Stimulated activated CD8-positive, alpha-beta memory T cell treated with anti-CD3 and anti-CD28 coated beads, Interleukin-7, amount 100 ng/mL, for 1 hour (primary cell): ENCODE measurements at places on chromosomes 7 and 10.

DNA sequence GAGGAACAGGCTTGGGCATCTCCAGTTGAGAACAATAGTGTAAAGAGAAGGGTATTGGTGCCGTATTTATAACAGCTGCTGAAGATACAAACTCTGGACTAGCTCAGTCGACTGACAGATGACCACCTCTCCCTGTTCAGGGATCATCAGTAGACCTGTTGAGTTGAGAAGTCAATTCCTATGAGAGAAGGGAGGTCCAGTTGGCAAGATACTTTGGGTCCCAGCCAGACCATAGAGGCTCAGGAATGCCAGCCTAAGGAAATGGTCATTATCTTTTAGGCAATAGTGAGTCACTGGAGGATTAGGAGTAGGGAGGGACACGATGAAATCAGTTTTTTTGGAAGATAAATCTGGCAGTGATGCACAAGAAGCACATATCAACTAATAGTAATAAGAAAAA lies 202.9 kb downstream of the TRIL start:
- no peak for DNase-seq

- no peak for DNase-seq
These were observed 351.1 kb upstream of the ETV1 start for GRCh38 chr7:14340393-14341074.

DNA sequence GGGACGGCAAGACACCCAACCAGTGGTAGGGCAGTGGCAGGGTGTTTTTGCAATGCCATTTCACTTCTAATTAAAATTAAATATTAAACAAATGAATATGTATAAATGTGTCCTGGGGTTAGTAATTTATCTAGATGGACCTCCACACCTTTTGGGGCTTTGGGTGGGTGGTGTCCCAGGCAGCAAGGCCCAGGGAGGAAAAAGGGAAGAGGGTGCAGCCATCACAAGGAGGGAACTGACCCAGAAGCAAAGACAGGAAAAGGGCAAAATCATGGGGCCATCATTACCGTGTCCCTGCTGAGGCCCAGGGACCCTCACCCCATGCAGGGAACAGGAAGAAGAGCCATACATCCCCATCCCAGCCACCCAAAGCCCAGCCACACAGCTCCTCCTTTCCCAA lies 204.6 kb downstream of the GRID1 start:
- DNase-seq = no peak

- no peak for DNase-seq
These were observed 117.1 kb downstream of the FGFR2 start for GRCh38 chr10:121481180-121481579.

- DNase-seq = peak; percentile 41
These were observed 692 bp downstream of the CARD11 start for GRCh38 chr7:3042861-3043489.

DNA sequence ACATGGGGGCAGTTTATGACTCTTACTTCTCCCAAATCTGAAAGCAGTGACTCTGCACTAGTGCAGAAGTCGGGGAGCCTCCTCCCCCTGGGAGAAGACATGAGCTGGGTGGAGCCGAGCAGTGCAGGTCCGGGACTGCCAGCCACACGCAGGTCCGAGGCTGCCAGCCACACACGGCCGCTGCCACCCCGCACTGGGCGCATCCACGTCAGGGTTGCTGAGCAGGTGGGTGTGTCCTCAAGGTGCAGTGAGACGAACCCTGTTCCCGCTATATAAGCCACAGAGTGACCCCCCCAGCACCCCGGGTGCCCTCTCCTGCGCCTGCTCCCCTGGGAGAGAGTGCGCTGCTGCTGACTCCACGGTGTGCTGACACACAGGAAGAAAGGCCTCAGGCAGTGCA lies 430.2 kb downstream of the PTPRN2 start:
- DNase-seq = no peak

- DNase-seq = no peak
These were observed 163.5 kb upstream of the ZMIZ1 start for GRCh38 chr10:78905015-78905956.

DNA sequence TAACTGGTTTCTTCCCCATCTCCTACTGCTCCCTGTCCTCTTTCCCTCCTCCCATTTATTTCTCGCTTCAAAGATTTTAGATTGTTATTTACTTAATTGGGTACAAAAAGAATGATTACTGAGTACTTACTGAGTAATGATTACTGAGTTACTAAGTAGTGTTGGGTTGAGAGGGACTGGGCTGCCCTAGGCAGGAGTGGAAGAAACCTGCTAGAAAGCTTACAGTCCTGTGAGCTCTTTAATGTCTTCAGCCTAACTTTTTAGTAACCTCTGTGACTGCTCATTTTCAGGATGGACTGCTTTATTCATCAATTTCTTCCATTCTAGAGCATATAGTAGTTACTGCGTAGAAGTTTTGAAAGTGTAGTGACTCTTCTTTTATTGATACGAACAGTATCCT lies 7.6 kb downstream of the PHF14 start:
- no peak for DNase-seq

DNA sequence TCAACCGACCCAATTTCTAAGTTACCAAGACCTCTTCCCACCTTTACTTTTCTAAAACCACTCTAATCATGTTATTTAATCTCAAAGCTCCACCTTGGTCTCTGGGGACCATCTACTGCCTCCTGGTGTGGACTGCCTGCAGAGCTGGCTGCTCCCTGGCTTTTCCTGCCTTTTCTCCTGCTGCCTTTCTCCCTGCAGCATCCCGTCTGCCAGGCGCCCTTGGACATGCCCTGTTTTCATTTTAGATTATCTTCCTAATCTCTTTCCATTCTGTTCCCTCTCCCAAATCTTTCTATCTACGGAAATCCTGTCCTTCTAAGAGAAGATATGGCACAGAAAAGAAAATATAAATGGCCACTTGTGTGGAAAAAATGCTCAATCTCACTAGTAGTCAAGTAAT lies 23.1 kb downstream of the TCAF1 start:
- no peak for DNase-seq

DNA sequence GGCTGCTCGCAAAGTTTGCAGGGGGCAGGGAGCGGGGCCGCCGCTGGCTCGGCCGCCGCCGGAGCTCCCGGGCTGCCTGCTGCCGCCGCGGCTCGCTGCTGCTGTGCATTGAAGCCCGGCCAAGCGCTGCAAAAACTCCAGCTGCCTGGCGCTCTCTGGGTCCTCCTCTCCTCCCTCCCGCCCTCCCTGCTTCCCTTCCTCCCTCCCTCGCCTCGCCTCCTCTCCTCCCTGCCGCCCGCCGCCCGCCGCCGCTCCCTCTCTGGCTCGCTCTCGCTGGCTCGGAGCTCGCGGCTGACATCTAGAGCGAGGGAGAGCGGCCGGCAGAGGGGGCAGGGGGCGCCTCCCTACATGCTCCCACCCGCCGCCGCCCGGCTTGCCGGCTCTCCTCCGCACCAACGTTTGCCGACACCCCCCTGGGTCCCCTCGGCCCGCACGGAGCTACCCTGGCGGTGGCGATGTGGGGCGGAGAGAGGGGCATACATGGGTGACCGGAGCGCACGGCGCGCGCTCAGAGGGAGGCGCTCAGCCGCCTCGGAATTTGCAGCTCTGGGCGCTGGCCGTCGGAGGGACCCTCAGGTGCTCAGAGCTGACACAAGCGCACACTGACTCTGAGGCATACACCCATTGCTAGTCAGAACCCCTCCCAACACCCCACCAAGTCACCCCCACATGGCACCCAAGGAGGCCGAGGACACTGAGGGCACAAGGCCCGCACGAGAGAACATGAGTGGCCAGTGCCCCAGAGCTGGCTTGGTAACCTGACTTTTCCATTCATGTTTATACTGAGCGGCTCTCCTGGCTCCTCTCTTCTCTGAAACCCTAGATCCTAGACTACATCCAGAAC lies 1.2 kb upstream of the PLXNA4 start:
- DNase-seq = no peak

GRCh38 chr10:23610626-23611307 lies 171.9 kb downstream of the OTUD1 start:
- DNase-seq = no peak

DNA sequence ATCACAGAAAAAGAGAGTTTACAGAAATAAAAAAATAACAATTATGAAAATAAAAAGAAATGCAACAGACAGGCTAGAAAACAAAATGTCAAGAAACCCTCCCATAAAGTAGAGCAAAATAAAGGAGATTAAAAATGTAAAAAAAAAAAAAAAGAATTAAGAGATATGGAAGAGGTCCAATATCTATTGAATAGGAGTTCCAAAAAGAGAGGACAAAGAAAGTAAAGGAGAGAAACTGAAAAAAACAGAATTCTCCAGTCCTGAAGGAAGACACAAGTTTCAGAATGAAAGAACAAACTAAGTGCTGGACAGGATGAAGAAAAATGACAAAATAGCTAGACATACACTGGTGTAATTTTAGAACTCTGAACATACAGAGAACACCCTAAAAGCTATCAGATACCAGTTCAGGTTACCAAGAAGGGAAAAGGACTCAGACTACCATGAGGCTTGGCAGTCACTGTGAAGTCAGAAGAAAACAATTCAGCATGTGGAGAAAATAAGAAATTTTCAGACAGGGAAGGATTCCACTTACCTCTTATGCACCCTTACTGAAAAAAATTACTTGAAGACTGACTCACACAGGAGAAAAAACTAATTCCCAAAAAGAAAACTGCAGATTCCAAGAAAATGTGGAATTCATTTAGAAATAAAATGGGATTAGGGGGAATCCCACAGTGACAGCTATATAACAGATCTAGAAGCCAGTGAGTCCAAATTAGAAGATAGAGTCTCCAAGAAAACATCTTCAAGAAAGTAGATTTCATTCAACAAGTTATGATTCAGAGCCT lies 40.4 kb upstream of the ABLIM1 start:
- no peak for DNase-seq

GRCh38 chr10:32984003-32984600 lies 26.1 kb upstream of the ITGB1 start:
- no peak for DNase-seq

GRCh38 chr7:15686957-15687545 lies 568 bp upstream of the MEOX2 start:
- no peak for DNase-seq

- no peak for DNase-seq
These were observed 59.1 kb upstream of the CALD1 start for GRCh38 chr7:134720091-134720935.

- no peak for DNase-seq
These were observed 112.1 kb downstream of the ACTR3B start for GRCh38 chr7:152871678-152872060.

GRCh38 chr10:11325817-11326216 lies 285.6 kb downstream of the USP6NL start:
- no peak for DNase-seq
